Right hindlimb (tissue), 1 donor: ENCODE measurements at places on chromosomes 16 and 17.

DNA sequence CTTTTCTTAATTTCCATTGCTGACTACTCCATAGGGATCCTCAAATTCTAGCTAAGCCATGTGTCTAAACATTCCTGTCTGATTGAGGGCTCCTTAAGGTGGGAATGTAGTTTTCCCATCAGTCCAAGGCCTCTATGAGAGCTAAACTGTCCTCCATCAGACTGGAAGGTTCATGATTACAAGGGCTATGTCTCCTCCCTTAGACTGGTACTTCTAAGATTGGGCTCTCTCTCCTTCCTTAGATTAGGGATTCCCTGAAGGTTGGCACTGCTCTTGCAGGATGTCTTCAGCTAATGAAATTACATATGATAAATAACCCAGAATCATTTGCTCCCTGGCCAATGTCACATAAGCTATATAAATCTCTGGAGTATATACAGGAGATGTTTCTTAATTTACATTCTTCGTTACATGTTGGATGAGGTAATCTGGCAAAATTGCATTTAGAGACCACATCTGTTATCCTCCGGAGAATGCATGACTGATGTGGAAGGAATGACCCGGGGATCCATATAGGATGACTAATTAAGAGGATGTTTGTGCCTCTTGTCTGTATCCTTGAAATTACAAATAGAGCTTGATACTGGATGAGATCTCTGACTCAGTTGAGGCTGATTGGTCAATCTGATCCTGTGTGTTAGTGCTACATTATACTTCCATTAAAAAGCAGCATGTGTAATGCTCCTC is 14.2 kb downstream of the B4GALNT2 start:
- no peak for DNase-seq

DNA sequence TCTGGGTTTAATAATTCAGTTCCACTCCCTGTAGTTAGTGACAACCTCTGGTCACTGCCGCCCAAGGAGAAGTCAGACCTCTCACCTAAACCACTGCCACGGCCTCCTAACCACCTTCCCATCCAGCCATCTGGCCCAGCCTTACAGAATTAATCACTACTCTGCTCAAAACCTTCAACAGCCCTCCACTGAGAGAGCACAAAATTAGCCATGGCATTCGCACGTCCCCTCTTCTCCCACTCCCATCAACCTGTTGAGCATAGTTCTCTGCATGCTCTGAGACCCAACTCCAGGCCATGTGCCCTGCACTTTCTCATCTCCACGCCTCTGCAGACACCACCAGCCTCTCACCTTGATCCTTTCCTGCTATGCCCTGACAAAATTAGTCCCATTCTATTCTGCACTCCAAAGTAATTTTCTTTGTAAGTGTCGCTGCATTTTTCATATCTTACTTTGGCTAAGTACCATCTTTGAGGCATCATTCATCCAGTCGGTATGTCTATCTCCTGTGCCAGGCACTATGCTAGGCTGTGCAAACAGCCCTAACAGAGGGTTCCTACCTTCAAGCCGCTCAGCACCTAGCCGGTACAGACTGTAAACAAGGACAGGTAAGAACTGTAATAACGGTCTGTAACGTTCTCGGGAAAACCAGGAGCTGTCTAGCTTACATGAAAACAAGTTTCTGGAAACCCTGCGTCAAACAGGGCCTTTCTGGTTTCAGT is 963 bp downstream of the COPRS start:
- DNase-seq, result no peak

DNA sequence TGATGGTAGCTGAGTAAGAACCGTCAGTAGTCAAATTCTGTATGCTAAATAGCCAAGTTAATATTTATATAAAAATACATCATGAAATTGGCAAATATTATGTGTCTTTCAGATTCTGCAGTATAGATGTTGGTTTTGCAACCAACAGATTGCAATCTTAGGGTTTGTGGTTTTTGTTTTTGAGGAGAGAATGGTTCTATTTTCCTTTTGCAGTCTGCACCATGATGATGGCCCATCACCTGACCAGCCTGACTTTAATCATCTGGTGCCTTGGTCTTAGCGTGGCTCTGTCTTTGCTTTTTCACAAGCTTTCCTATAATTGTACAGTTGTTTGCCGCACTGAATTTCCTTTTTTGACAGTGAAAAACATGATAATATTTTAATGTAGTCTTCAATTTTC is 50.7 kb downstream of the NUP93 start:
- no peak for DNase-seq

- no peak for DNase-seq
Measured at GRCh38 chr17:76307299-76307965, 644 bp downstream of the QRICH2 start.

- DNase-seq, result no peak
Measured at GRCh38 chr16:73882651-73883050, 414.0 kb upstream of the PSMD7 start.

DNA sequence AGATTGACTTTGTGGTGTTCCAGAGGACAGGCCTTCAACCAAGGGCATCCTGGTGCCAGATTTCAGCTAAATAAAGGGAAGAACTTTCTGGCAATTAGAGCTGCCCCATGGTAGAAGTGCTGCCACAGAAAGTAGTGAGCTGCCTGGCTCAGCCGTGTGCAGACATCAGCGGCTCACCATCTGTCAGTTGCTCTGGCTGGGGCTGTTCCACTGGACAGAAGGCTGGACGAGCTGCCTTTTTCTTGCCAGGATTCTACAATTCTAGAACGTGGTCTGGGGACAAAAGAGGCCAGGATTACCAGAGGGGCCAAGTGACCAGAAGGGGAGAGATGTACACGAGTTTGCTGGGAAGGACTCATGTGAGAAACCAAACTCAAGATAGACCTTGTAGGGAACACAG is 107.0 kb upstream of the RPL38 start:
- no peak for DNase-seq

GRCh38 chr17:17621254-17621653 is 29.7 kb upstream of the PEMT start:
- no peak for DNase-seq

DNA sequence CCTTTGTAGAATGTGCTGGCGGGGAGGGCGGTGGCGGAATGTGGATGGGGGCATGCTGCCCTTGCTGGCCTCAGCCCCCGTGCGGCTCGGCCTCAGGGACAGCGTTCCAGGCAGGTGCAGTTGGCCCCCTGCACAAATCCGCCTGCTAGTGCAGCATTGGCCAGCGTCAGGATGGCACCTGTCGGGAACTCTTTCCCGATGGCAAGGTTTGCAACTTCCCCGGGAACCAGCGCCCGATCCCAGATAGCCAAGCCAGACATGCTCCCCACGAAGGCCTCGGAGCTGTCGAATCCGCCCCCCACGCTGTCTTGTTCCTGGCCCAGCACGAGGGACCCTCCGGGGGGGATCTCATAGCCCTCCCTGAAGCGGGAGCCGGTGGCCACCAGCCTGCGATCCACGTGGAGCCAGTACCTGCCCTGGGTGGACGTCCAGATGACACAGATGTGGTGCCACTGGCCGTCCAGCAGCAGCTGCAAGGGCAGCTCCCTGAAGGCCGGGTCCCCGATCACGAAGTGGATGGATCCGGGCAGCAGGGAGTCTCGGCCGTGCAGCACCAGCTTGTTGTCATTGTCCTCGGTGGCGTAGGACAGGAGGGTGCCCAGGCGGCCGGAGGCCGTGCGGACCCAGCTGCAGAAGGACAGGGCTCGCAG is 2.8 kb downstream of the PTX4 start:
- no peak for DNase-seq

GRCh38 chr16:4606354-4606753 is 8.3 kb downstream of the UBALD1 start:
- DNase-seq, result no peak

GRCh38 chr17:52297230-52298010 is 138.9 kb upstream of the CA10 start:
- no peak for DNase-seq
